ENCODE measurements at places on chromosomes 5 and 9. TPM values are rescaled to one million over a fixed set of nuclear protein-coding genes. Genes with fewer than 3 reads are reported as not detected.

DNA sequence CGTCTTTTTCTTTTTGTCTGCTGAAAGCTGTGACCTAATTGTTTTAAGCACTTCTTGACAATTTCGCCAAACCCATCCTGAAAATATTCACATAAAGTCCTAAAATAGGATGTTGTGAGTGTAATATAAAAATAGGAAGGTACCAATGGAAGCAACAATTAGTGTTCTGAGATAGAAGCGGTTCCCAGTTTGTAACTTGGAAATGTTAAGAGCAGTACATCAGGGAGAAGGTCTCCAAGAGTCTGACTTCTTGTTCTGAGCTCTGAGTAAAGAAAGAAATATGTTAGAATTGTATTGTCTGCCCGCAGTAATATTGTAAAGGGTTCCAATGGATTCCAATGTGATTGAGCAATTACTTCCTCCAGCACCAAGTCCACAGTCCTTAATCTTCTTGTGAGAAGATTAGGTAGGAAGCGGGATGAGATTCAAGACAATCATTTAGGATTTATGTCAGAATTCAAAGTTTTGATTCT is 3.9 kb downstream of the VCAN start:
- DNase-seq, result peak; percentile 73

DNA sequence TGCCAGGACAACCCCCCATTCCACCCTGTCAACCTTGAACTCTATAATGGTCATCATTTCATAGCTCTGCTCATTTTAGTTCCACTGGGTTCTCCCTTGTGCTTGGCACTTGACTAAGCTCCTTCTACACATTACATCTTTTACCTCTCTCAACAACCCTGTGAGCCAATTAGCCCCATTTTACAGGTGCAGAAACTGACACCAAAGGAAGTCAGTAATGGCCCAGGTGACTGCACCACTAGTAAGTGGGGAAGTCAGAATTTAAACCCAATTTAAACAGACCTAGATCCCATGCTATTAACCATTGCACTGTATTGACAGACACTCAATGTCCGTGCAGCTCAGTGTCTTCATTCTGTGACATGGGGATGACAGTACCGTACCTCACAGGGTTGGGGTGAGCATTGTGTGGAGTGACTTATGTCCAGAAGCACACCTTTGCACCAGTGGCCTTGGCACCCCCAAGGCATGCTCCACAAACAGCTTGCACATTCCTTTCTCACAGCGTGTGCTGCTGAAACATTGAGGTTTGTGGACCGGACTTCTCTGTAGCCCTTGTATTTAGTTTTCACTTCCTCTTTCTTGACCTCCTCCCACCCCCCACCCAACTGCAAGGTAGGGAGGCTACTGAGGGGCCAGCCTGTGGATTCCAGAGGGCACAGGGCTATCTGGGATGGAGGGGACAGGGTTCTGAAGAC is 23.1 kb downstream of the IRF1 start:
- DNase-seq, result no peak

- no peak for DNase-seq
These were observed 74.4 kb upstream of the ATP10B start for GRCh38 chr5:160926428-160926827.

DNA sequence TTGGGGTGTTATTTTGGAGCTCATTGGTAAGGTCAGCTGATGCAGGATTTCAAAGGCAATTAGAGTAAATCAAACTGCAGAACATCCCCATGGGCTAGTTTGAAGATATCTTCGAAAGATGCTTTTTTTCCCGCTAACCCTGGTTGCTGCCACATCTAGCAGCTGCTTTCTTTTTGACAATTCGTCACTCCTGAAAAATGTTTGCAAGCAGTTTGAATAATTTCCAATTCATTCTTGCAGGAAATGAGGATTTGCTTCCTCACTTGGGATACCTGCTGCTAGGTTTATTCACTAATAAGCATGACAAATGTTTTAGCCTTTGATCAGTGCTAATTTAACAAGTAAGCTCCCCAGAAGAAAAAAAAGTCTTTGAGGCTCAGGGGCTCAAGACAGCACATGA is 649.6 kb upstream of the RORB start:
- no peak for DNase-seq

Gene ENG
- total RNA-seq, result 4.0 TPM

Gene DIRAS2
- total RNA-seq, result not detected

Gene ARL10
- 10.7 TPM for total RNA-seq

Data from mammary epithelial cell (primary cell).